ENCODE measurements at places on chromosomes 7 and 10.

- no peak for DNase-seq
Measured at GRCh38 chr10:2948127-2948854, 119.1 kb upstream of the PFKP start.

GRCh38 chr7:47508389-47509380 lies 73.2 kb downstream of the TNS3 start:
- no peak for DNase-seq

DNA sequence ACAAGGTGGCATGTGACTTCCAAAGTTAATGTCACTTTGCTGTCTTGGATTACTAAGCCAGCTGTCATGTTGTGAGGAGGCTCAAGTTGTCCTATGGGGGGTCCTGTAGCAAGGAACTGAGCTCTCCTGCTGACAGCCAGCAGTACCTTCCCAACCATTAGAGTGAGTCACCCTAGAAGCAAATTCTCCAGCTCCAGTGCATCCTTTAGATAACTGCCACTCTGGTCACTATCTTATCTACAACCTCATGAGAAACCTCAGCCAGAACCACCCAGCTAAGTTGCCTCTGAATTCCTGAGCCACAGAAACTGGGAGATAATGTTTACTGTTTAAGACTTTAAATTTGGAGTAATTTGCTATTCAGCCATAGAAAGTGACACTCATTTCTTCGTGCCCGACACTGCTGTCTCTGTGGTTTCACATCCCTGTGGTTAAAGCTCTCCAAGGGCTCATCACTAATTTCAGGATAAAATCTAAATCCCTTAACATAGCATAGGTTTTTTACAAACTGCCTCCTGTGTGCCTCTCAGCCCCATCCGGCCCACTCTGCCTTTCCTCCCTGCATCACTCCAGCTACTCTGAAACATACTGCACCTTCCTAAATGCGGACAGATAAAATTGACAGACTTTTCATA lies 83.5 kb downstream of the PRR15 start:
- no peak for DNase-seq

GRCh38 chr7:24366876-24367275 lies 82.9 kb downstream of the NPY start:
- DNase-seq = no peak

GRCh38 chr10:64753516-64753915 lies 1232.3 kb downstream of the REEP3 start:
- no peak for DNase-seq

DNA sequence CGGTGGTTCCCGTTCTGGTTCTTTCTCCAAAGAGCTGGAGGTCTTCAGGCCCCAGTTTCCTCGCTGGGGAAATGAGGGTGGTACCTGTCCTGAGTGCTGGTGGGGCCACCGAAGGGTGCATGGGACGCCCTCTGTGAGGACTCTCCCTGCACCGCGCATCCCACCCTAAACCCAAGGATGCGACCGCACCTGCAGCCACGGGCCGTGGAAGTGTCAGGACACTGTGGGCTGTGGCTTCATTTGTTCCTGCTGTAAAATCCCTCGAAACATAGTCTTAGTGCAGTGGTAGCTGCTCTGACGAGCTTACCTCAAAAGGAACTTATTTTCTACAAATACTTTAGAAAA lies 84.1 kb downstream of the NKX6-2 start:
- DNase-seq = no peak

GRCh38 chr7:14551310-14551709 lies 351.2 kb downstream of the DGKB start:
- DNase-seq = no peak

- no peak for DNase-seq
Measured at GRCh38 chr10:15420858-15421257, 49.8 kb upstream of the FAM171A1 start.

DNA sequence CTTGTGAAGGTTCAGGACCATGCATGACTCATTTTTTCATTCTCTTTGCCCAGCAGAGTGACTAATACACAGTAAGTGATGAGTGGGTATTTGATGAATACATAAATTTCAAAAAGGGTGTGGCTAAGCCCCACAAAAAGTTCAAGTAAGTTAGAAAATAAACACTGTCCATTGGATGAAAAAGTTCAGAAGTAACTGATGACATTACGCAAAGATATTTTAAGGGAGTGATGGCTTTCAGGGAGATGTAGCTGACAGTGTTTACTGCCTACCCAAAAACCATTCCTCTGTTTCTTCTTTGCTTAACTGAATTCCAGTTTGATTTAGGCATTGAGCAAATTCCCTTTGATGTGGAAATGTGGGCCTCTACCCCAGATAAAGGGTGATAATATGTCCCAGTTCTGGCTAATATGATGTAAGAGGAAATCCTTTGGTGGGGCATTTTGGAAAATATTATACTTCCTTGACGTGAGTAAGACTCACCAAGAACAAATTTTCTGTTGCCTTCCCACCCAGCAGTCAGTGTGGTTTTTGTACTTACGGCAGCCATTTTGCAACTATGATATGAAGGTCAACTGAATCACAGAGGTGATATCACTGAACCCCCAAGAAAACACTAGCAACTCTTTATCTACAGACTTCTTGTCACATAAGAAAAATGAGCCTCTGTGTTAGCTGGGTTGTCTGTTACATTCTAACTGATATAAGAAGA lies 29.0 kb upstream of the EBLN1 start:
- DNase-seq = no peak

DNA sequence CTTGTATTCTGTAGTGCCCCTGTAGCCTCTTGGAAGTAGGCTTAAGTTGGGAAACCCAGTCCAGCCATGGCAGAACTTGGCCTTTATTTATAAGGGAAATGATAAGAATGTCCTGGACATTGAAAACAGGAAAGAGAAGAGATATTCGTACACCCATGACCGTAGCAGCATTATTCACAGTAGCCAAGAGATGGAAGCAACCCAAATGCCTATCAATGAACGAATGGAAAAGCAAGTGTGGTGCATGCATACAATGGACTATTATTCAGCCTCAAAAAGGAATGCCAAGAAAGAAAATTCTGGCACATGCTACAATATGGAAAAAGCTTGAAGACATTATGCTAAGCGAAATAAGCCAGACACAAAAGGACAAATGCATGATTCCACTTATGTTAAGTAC lies 315.3 kb downstream of the CXCL12 start:
- no peak for DNase-seq

DNA sequence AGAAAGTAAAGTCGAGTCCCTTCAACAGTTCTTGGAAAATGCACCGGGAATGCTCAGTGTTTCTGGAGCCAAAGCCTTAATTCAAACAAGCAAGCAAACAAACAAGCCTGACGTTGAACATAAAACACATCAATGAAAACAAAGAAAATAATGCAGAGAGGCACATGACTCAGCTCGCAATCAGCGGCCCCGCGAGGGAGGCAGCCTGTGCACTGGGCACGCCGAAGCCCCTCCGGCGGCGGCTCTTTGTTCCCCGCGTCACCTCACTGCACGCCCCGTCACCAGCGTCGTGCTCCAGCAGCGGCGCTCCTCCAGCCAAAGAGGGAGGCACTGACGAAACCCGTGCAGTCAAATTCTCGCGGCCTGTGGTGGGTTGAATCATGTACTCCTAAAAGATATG lies 151.5 kb downstream of the DNAJB6 start:
- DNase-seq = no peak

DNA sequence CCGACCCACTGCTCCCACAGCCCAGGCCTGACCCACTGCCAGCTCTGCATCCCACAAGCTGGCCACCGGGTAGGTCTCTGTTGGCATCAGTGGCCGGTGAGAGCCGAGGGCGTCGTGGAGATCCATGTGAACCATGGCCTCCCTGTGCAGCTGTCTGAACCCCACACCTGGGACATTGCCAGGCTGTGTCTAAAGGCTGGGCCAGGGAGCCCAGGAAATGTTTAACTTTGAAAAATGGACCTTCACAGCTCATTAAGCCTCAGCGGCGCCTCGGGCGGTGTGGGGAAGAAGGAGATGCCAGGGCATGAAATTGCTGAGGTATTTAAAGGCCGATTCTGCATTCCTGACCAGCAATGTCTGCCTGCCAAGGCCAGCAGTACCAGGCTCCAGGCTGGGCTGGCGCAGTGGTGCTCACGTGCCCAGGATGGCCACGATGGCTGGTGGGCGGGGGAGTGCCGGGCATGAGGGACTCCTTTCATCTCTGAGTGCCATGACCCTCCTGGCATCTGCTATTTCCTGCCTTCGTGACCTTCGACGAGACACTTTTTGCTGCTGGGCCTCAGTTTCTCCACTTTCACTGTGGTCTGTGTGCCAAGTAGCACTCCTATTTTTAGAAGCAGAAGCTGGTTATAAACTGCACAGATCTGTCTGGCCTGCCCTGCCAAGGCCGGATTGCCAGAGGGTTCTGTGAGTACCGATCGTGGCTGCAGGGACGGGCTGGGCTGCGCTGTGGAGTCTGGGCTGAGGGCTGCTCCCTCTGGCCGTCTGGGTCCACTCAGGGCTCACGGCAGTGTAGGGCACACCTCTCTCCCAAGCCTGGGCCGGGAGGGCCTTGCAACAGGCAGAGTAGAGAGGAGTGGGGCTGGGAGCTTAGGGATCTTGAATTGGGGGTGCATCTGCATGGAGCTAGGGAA lies 21.8 kb downstream of the ELFN1 start:
- DNase-seq = no peak

DNA sequence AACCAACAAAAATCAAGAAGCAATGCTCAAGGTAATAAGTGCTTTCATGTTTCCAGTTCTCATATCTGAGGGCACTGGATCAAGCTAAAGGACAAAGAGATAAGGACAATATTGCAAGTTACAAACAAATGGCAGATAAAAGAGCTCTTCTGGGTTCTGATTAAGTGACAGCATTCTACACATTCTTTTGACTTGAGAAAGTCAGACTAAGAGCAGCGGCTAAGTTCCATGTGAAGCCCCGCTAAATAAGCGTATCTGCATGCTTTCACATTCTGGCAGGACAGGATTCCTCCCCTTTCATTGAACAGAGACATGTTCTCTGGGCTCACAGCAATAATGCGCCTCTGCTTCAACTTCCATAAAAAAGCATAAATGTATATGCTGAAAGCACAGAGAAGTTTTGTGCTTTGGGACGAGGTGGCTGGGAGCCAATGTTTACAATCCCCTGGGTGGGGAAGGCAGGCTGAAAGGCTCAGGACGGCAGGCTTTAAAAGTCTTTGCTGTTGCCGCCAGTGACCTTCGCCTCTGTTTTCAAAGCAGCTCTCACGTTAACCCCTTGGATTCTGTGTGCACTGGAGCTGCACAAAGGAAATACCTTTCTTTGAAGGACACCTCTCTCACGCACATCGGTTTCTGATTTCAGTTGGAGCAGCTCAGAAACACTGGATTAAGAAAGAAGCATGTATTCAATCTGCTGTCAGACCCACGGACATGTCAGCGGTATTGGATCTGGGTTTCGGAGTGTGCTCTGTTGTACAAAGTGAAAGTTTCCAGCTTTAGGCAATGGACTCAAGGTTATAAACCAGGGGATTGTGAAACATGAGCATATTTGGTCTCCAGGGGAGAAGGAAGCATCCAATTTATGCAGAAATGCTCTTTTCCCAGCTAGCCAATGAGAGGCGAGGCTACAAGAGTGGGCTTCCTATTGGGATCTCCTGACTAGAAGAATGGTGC lies 105.4 kb upstream of the FAM133B start:
- no peak for DNase-seq

GRCh38 chr10:132407846-132408278 lies 10.9 kb downstream of the PWWP2B start:
- DNase-seq = no peak

- DNase-seq = no peak
Measured at GRCh38 chr10:31749981-31750840, 178.4 kb downstream of the ARHGAP12 start.

DNA sequence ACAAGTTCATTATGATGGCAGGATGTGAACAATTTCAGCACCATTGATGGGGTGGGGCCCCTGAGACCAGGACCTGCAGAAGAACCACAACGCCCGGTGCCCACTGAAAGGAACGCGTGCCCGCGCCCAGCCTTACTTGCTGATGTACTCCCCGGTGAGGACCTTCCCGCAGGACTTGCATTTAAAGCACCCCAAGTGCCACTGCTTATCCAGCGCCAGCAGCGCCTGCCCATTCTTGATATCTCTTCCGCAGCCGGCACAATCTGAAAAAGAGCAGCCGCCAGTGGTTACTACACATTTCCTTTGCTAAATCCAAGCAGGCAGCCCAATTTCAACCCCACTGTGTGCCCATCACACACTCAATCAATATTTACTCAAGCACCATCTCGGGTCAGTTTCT lies 110.6 kb downstream of the ABLIM1 start:
- DNase-seq = no peak

GRCh38 chr10:123726836-123727235 lies 60.7 kb downstream of the GPR26 start:
- no peak for DNase-seq

DNA sequence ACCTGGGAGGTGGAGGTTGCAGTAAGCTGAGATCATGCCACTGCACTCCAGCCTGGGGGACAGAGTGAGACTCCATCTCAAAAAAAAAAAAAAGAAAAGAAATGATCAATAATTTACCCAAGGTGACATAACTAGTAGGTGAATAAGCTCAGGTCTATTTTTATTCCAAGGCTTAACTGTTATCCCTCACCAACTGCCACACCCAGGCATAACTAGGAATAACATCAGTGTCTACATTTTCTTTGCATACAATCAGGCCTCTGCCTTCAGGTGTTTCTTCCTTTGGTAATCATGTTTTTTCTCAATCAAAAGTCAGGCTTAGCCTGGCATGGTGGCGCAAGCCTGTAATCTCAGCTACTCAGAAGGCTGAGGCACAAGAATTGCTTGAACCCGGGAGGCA lies 26.6 kb downstream of the CPEB3 start:
- DNase-seq = no peak

- DNase-seq = no peak
Measured at GRCh38 chr10:23340354-23340753, 4.2 kb downstream of the C10orf67 start.

DNA sequence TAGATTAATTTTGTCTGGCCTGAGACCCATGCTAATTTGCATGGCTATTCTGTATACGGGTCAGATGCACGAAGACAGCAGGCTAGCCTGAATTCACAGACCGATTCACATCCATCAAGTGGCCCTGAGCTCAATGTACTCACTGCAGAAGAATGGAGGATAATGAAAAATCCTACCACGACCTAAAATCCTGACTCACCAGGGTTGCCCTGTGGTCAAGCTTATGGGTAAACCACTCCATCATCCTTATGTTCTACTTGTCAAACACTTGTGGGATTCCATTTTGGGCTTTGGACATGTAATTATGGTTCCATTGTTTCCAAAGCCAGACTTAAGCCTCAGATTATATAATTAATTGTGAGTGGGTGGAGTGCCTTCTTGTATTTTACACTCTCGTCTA lies 110.4 kb upstream of the ZNF438 start:
- peak; percentile 12 for DNase-seq

- no peak for DNase-seq
Measured at GRCh38 chr7:23467291-23467805, 2.9 kb downstream of the IGF2BP3 start.

GRCh38 chr7:93015779-93016481 lies 101.8 kb downstream of the SAMD9 start:
- no peak for DNase-seq

GRCh38 chr7:139641337-139641992 lies 118.0 kb downstream of the CLEC2L start:
- DNase-seq = no peak

GRCh38 chr7:97503367-97504094 lies 228.4 kb upstream of the TAC1 start:
- no peak for DNase-seq

GRCh38 chr10:17278607-17279240 lies 50.7 kb downstream of the VIM start:
- DNase-seq = no peak
